CD4-positive, alpha-beta T cell treated with Interleukin-6 at 100 ng/mL for 8 hours (primary cell): ENCODE measurements at places on chromosomes 16 and 17.

GRCh38 chr17:57419940-57420550 lies 163.7 kb downstream of the MSI2 start:
- DNase-seq = no peak

DNA sequence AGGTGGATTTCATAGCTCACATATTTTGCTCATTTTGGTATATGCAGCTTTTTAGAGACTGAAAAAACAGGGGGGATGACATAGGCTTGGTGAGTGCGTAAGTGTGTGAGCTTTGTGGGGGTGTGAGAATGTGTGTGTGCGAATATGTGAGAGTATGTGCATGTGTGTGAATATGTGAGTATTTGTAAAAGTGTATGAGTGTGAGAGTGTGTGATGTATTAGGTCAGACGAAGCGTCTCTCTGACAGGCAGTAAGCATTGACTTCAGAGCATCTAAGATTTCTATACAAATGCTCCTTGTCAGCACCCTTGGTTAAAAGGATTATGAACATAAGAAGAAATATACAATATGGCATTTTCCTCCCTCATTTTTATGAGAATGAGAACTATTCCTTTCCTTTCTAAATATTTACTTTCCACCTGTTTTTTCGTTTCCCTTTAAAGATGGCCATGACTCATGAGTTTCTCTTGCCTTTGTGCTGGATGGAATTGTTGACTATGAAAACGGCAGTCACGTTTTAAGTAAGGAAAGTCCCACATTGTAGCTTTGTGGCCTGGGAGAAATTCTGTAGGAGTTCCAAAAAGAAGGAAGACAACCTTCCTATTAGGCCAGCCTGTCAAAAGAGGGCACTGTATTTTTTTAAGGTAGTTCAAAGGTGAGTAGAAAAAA lies 276.4 kb downstream of the FOXL1 start:
- DNase-seq = no peak

DNA sequence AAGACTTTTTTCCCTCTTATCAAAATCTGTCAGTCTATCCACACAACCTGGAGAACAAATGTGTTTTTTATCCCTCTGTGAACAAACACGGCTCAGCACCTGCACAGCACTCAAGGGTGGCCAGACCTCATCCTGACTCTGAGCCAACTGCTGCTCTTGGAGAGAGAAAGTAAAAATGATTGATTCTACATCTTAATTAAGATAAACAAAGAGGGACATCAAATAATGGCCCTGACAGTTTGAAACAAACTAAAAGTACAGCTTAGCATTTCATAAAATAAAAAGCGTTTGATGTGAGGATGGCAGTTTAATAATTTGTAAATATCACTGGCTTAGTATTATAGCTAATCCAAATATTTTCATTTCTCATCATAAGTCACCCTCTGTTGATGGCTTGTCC lies 106.2 kb downstream of the SNX11 start:
- DNase-seq = no peak

DNA sequence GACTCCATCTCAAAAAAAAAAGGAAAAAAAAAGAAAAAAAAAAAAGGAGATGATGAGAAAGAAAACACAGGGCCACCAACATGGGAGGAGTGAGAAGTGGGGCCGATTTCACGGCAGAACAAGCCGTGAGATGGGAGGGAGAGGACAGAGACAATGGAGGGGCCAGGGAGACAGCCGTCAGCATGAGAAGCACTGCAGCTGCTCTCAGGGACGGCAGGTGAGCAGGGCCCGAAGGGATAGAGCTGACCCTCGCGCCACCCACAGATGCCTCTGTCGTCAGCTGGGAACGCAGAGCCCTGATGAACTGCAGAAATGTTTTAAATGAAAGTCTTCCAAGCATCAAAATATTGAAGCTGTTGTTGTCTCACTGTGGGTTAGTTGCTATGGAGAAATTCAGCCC lies 20.3 kb downstream of the PITPNM3 start:
- DNase-seq = no peak

DNA sequence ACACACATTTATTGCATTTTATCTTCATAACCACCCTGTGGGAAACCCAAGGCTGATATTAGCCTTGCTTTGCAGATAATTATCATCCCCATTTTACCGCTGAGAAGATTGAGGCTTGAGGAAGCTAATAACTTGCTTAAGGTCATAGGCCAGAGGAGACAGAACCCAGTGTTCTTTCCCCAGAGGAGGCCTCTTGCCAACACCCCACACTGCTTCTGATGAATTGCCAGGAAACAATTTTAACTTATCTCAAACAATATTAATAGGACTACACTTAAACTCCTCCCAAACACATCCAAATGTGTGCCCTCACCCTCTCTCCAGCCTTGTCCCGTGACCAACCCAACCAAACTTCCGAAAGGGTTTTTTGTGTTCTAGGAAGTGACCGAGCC lies 2.1 kb upstream of the SPG7 start:
- DNase-seq = no peak

DNA sequence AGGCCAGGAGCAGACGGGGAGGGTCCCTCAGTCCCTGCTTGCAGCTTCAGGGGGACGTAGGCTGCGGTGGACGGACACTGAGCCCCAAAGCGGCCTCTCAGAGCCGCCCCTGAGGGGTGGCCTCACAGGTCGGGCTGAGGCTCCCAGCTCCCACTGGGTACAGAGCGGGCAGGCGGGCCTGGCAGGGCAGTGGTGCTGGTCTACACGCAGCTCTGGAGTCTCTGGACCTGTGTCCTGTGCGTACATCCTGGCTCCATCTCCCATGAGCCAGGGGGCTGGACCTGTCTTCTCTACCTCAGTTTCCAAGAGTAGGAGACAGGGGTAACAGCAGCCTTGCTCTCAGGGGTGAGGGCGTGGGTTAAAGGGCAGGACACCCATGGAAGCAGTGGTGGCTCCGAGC lies 1.7 kb downstream of the DPEP1 start:
- DNase-seq = no peak

DNA sequence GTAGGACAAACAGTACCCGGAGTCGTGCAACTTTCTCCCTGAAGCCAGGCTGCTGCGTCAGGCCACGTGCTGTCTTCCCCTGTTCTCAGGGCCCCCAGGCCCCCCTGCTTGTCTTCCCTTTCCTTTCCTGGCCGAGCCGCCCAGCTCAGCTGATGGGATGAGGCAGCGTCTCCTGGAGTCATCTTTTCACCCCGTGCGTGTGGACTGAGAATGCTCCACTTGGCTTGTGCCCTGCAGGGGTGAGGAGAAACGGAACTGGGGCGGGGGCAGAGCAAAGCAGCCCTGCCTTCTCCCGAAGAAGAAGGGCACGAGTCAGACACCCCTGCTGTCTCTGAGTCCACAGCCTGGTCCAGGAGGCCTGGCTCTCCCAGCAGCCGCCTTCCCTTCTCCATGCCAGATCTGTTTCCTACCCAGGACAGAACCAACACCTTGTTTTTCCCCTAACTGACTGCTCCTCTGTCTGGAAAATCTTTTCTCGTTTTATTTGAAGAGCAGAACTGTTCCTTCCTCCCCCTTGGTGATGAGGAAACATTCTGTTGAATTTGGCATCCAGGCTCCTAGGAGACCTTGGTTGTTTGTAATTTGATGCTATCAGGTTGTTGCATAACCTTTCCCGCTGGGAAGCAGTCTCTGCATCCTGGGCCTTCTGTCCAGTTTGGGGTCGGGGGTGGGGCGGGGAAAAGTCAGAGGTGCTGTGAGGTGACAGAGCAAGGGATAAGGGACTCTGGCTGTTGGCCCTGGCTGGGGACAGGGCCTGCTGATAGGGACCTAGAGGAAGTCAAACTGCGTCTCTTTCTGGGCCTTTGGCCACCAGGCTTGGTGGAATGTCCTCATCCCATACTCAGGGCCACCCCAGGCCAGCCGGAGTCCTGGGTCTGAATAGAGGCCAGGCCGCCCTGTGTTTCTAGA lies 78.8 kb downstream of the WIPI1 start:
- no peak for DNase-seq

GRCh38 chr17:17497065-17497844 lies 1.1 kb upstream of the RASD1 start:
- no peak for DNase-seq

- no peak for DNase-seq
Observed at GRCh38 chr16:85364323-85365040, 248.6 kb upstream of the GSE1 start.

DNA sequence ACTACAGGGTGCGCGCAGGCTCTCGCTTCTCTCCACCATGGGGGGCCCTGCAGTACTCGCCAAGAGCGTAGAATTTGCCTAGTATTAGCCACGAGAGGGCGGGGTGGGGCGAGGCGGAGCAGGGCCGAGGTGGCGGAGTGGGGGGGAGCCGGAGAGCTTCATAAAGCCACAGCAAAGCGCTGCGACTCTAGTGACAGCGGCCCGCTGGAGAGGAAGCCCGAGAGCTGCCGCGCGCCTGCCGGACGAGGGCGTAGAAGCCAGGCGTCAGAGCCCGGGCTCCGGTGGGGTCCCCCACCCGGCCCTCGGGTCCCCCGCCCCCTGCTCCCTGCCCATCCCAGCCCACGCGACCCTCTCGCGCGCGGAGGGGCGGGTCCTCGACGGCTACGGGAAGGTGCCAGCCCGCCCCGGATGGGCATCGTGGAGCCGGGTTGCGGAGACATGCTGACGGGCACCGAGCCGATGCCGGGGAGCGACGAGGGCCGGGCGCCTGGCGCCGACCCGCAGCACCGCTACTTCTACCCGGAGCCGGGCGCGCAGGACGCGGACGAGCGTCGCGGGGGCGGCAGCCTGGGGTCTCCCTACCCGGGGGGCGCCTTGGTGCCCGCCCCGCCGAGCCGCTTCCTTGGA lies at the start of gene TBX21:
Gene TBX21, plus strand, starts transcription at position 190 of the 627 bp plus-strand sequence. Its CDS starts 219 bp downstream, at position 409.
- DNase-seq = peak; percentile 90

GRCh38 chr17:20153231-20153630 lies 144.1 kb downstream of the SPECC1 start:
- DNase-seq = no peak
